Brain pericyte (primary cell): ENCODE measurements at places on chromosomes 6 and 20.

- no peak for DNase-seq
Observed at GRCh38 chr6:63460971-63461370, 111.3 kb upstream of the LOC128125822 start.

GRCh38 chr6:70663881-70664466, 3.7 kb upstream of the SMAP1 start:
- DNase-seq, result no peak

DNA sequence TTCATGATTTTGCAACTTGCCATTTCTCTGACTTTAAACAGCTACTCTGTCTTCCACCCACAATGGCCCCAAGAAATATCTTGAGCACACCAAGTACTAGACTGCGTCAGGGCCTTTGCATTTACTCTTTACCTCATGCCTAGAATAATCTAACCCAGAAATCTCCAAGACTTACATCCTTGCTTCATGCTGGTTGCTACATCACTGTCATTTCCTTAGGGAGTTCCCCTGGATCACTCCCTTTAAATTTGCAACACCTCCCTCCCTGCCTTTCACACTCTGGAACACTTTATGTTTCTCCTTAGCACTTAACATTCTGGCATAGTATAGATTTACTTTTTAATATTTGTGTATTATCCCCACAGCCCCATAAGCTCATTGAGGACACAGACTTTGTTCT, 4.9 kb upstream of the ELOVL5 start:
- no peak for DNase-seq

DNA sequence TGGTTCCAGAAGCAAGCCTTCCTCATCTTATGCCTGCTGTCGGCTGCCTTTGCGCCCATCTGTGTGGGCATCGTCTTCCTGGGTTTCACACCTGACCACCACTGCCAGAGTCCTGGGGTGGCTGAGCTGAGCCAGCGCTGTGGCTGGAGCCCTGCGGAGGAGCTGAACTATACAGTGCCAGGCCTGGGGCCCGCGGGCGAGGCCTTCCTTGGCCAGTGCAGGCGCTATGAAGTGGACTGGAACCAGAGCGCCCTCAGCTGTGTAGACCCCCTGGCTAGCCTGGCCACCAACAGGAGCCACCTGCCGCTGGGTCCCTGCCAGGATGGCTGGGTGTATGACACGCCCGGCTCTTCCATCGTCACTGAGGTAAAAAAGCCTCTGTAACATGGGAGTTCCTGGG, 366 bp downstream of the SLC22A1 start:
- no peak for DNase-seq

- no peak for DNase-seq
Observed at GRCh38 chr6:150541576-150541975, 58.1 kb upstream of the PLEKHG1 start.
